HT1080 (cell line): ENCODE measurements at places on chromosomes 11 and 22. TPM values are rescaled to one million over a fixed set of nuclear protein-coding genes. Genes with fewer than 3 reads are reported as not detected.
A peak's percentile ranks its signal among the peaks of the same experiment; 100 is the strongest.

GRCh38 chr11:85941380-85941973 lies 86.3 kb downstream of the CCDC83 start:
- DNase-seq = peak; percentile 60

The MYBPC3 gene
- not detected in 2 replicates for total RNA-seq

DNA sequence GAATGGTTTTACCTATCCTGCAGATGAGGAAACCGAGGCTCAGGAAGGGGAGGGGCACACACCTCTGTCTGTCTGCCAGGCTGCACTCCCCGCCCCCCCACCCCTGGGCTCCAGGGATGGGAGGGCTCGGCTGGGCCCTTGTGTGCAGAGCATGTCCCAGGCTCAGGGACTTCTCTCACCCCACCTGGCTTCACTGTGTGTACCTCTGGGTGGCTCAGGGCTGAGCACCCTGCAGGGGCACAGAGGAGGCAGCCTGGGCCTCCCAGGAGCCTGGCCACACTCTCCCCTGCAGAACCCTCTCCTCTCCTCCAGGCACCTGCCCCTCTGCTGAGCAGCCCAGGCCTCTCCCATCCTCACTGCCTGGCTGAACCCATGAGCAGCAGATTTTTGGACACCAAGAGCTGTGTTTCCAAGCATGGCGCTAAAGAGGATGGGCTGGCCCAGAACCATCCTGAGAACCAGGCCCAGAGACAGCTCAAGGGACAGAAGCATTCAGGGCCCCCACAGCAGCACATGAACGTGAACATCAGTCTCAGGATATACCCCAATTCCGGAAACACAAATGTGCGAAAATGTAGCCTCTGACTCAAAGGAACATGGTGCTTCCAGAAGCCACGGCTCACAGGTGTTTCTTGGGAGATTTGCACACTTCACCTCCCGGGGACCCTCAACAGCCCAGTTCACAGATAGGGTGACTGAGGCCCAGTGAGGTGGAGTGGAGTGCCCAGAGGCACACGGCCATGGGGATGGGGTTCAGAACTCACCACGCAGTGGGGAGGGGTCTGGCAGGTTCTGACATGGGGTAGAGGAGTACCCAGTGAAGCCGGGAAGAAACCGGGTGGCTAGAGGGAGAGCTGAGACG lies 10.5 kb downstream of the EMID1 start:
- DNase-seq = no peak

GRCh38 chr11:61056571-61056970 lies 45.7 kb upstream of the CD5 start:
- no peak for DNase-seq

- DNase-seq = no peak
These were observed 3.4 kb downstream of the CHORDC1 start for GRCh38 chr11:90219438-90219837.
